ENCODE measurements at places on chromosomes 6 and 20.

GRCh38 chr20:18056174-18057100 is 1.3 kb downstream of the OVOL2 start:
- DNase-seq = peak; percentile 77

DNA sequence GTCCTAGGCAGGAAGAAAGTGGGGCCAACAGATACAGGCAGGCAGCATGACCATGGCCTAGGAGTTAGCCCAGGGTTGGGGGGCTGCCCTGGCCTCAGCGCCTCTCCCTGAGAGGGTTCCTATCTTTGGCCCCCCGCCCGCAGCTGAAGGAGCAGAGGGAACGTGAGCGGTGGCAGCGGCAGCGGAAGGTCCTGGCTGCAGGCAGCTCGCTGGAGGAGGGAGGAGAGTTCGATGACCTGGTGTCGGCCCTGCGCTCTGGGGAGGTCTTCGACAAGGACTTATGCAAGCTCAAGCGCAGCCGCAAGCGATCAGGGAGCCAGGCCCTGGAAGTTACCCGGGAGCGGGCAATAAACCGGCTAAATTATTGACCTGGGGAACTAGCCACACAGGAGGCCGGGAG is 32.6 kb downstream of the MOCS1 start:
- no peak for DNase-seq

DNA sequence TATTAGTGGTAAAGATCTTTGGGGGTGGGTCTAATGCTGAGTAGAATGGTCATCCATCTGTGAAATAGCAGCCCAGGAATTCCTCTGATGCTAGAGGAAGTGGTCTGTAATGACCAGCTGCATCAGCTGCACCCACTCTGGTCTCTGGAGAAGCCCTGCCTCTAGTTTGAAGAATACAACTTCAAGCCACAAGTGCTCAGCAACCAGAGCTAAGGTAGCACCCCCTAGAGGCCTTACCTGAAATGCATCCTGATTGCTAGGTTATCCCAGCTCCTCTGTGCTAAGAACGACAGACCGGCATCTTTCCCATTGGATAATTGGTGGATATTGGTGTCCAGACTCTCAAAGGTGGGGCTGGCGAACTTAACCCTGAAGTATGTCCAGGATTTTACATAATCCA is 58.2 kb downstream of the DNAH8 start:
- no peak for DNase-seq

DNA sequence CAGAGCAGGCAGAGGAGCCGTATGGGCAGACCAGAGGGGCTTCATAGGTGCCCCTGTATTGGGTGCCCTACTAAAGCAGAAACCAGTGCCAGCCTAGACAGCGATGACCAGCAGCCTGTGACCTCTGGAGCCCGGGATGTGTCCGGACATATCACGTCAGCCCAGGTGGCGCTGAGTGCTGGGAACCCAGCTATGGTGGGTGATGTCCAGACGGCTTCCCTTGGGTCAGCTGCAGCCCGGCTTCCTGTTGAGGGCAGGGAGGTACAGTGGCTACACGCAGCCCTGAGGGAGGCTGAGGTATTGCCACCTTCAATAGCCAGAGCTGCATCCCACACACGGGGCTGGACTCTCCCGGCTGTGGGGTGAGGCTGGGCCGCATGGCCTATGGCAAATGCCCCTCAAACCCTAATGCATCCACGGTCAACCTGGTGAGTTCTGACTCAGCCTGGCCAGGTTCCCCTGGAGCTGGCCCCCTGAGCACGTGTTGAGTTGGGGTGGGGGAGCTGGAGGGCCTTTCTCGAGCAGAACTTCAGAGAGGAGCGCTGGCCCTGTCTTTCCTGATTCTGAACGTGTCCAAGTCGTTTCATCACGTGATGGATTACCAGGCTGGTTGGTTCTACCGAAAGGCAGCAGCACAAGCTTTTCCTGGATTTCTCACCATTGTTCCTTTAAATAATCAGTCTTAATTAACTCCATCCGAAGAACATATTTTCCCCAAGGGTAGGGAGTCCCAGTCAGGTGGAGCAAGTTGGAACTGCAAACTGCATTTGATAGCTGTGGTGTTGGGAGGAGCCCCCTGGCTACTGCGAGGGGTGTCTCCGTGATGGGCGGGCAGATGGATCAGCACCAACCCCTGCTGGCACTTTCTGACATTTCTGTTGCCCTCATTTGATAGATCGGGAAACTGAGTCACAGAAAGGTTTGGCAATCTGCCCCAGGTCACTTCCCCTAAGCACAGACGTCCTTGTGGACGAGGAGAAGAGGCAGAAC is 7.1 kb upstream of the MYT1 start:
- no peak for DNase-seq

DNA sequence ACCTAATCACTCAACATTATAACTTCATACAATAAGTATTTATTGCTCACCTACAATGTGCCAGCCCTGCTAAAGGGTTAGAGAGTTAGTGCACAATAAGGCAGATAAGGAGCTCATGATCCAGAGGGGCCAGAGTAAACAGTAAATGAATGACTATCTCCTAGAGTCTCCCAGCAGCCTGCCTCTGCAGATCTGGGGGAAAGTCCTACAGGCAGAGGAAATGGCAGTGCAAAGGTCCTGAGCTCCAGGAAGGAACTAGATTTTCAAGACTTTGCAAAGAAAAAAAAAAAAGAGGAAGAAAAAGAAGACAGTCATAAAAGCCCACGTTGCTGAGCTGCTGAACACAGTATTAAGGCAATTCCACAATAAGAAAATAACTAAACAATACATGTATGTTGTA is 160.1 kb downstream of the SIM1 start:
- no peak for DNase-seq

DNA sequence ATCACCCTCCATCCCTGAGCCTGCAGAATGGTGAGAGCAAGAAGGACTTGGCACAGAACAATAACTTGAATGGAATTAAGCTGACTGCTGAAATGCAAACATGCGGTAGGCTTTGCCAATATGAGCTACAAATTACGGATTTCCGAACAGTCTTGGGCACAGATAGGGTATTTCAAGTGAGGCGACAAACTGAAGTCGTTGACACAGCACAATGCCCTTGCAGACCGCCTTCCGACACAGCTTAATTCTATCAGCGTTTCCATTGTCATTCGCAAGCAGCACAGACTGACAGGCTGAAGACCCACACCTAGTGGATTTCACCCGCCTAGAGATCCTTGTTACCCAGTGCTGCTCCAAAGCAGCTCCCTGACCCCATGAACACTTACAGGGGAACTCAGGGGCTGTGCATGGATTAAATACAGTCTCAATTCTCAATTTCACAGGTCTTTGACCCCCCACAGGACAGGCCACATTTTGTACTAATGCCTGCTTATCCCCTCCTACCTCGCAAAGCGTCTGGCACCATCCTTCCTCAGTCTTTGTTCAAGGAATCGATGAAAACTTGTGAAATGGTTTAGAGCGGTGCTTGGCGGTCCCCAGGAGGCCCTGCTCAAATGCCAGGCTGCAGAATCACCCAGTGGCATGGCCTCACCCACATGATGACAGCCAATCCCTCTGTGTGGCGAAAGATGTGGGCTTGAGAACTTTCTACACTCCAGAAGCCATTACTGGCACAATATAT is 34.6 kb downstream of the RAMACL start:
- no peak for DNase-seq

DNA sequence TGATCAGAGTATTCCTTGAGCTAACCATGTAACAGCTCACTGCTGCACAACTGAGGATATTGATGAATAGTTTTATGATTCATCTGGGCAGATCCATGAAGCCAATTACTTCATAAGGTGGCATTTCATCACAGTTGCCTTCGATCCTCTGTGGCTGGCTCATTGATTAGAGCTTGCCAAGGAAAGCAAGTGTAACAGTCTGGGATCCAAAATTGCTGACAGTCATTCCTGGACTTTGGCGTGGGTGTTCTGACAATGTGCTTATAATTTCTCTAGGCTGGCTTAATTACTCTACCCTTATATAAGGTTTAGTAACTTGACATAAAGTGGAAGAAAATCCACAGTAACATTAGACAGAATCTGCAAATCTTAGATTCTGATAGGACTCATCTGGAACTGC is 551.3 kb upstream of the CDH4 start:
- DNase-seq = no peak

- DNase-seq = no peak
Observed at GRCh38 chr6:74605922-74606581, 599.8 kb downstream of the COL12A1 start.

GRCh38 chr20:10236540-10237533 is 18.2 kb downstream of the SNAP25 start:
- peak; percentile 79 for DNase-seq

DNA sequence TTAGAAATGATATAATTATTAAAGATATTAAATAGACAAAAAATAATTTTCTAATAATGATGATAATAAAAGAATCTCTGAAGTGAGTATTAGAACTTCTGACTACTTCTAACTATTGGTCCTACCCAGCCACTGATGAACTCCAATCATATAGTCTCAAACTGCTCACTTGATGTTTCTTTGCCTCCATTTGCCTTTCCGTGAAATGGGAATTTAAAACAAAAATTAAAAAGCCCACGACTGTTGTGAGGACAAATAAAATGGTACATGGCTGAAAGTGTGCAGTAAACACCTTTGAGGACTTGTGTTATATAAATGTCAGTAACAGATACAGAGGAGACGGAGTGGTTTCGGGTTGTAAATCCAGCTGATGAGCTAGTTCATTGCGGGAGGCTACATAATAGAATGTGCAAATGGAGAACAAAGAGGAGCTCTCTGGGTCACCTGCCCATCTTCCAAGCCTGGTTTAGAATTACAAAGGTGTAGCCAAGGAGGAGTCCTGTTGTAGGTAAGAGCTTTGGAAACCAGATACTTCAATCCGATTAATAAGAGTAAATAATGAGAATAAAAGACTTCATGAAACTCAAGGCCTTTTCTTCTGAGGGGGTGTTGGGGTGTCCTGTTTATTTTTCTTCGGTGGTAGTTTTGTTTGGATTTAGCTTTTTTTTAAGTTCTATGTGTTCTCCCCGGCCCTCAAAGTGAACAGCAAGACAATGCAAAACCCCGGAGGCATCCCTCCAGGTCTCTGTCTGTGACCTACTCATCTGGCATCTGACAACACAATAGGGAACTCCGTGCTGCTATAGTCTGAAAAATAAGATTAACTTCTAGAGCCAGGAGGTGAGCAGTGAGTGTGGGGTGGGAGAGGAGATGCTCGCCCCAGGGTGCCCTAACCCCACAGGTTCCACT is 4.4 kb upstream of the PXDC1 start:
- DNase-seq = no peak

GRCh38 chr6:37830225-37830624 is 10.7 kb downstream of the ZFAND3 start:
- DNase-seq = no peak

- no peak for DNase-seq
Observed at GRCh38 chr20:43909720-43910119, 4.9 kb upstream of the TOX2 start.

- peak; percentile 46 for DNase-seq
Observed at GRCh38 chr6:156175971-156176421, 601.2 kb upstream of the ARID1B start.

DNA sequence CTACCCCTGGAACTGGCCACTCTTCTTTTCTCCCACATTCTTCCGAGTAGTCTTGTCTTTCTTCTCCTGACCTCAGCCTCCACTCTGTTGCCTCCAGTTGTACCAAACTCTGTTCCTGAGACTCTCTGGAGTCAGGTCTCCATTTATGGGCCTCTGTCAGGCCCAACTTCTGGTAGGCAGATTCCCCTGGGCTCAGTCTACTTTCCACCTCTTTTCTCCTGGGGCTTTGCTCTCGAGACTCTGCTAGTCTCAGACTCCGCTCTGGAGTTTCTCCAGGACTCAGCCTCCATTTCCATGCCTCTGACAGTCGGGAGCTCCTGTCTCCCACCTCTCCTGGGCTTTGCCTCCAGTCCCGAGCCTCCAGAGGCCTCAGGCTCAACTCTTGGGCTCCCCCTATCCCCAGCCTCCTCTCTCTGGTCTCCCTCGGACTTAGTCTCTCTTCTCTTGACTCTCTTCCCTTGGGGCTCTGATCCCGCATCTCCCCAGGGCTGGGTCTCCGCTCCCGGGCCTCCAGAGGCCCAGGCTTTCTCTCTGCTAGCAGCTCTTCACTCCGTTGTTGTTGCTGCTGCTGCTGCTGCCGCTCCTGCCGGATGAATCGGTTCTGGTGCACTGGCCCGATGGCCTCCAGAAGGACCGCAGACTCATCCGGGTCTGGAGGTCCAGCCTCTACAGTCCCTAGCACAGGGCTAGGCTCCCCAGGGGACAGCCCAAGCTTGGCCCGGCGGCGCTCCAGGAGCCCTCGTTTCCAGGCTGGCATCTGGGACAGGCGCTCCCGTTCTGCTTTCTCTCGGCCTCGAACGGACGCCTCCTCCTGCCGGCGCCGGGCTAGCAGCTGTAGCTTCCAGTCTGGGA is 1.1 kb downstream of the PPP1R18 start:
- no peak for DNase-seq

GRCh38 chr20:56806952-56807517 is 177.9 kb downstream of the TFAP2C start:
- no peak for DNase-seq

DNA sequence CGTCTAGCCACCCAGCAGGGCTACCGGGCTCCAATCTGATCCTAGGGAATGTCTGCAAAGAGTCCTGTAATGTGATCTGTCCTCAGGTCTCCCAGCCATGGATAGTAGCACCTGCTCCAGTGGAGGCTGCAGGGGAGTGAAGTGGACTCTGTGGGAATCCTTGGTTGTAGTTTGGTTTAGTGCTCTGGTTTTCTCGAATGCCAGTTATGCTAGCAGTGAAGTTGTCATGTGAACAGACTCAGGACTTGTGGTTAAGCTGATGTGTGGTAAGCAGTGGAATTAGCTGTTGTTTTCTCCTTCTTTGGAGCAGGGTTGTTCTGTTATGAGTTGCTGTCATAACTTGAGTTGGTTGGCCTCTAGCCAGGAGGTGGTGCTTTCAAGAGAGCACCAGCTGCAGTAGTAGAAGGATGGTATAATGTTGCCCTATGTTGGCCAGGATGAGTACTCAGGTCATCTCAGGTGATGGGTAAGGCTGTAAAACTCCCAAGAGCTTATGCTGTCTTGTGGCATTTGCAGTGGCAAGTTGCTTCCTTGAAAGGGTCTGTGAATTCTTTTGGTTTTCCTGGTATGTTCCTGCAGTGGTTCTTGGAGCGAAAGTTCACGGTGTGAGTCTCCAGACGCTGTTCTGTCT is 390.2 kb downstream of the UTRN start:
- no peak for DNase-seq

GRCh38 chr20:31894980-31895675 is 24.7 kb downstream of the TTLL9 start:
- DNase-seq = no peak

DNA sequence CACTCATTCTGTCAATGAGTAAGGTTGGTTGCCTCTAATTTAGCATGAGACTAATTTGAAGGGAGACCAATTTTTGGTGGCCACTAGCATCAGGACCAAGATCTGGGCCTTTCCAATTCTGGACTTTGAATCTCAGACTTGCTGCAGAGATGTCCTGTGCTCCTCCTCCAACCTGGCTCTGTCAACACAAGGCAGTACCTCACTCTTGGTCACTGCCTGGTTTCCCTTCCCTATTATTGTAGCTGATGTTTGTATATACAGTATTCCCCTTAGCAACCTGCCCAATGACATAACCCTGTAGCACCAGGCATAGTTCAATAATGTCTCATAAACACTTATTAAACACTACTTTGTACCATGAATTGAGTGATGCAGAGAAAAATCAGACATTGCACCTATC is 50.4 kb downstream of the UNC5CL start:
- DNase-seq = no peak

GRCh38 chr6:17161076-17161475 is 59.2 kb downstream of the STMND1 start:
- no peak for DNase-seq

Data from D341Med (cell line).